Activated T-cell treated with anti-CD3 and anti-CD28 coated beads, Interleukin-2, amount 50 U/mL, for 48 hours (primary cell): ENCODE measurements at places on chromosomes 3 and 15.

GRCh38 chr3:72081471-72082185 is 296.7 kb upstream of the PROK2 start:
- no peak for DNase-seq

- peak; percentile 47 for DNase-seq
Measured at GRCh38 chr15:85730001-85730820, 64.5 kb downstream of the KLHL25 start.

DNA sequence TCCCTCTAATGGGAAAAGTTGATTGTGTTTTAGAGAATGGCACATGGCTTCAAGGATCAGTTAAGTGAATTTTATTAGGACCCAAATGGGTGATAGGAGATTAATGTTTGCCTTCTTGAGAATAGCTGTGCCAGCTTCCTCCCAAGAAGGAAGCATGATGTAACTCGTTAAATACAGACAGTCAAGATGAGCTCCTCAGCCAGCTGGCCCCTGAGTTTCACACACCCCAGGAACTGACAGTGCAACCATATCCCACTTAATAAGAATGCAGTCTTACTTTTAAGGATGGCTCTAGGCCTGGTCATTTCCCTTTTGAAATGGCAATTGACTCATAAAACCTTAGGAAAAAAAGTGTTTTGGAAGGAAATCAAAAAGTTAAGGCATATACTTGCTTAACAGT is 472.8 kb upstream of the KCNMB2 start:
- DNase-seq = no peak

GRCh38 chr15:70646169-70646568 is 117.2 kb downstream of the UACA start:
- DNase-seq = no peak

- DNase-seq = peak; percentile 18
Measured at GRCh38 chr3:192408007-192408646, 319.2 kb downstream of the FGF12 start.

DNA sequence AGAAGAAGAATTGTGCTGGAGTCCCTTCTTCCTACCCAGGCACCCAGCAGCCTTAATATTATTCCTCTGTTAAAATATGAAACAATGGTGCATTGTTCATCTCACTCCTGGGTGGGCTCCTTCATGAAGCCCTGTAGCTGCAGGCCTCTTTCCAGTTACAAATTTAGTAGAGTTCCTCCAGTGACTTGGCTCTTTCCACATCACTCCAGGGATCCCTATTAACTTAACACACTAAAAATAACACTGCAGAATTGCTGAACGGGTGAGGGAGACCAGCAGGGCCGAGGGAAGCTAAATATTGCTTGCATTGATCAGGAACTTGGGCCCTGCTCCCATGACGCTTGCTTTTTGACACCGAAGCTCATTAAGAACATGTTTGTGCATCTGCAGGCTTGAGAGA is 142.3 kb downstream of the PDCD6IP start:
- DNase-seq = no peak

DNA sequence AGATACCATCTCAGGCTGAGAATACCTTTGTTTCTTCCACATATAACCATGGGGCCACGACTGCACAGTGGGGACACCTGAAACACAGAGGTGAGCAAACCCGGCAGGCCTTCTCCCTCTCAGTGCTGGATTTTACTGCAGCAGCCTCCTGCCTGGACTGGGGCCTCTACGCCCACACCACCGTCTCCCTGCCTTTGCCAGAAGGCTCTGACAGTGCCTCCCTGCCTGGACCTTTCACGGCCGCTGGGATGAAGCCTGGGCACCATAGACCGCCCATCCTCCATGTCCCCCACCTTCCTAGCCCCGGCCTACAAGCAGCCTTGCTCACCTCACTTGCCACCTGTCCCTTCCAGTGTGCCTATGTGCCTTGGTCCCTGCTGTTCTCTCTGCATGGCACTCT is 214.3 kb downstream of the NFKBIZ start:
- DNase-seq = no peak

- no peak for DNase-seq
Measured at GRCh38 chr3:9244495-9245183, 4.8 kb downstream of the SRGAP3 start.

GRCh38 chr3:5754602-5755001 is 567.1 kb downstream of the EDEM1 start:
- no peak for DNase-seq

- no peak for DNase-seq
Measured at GRCh38 chr3:157872902-157873301, 233.3 kb downstream of the SHOX2 start.

DNA sequence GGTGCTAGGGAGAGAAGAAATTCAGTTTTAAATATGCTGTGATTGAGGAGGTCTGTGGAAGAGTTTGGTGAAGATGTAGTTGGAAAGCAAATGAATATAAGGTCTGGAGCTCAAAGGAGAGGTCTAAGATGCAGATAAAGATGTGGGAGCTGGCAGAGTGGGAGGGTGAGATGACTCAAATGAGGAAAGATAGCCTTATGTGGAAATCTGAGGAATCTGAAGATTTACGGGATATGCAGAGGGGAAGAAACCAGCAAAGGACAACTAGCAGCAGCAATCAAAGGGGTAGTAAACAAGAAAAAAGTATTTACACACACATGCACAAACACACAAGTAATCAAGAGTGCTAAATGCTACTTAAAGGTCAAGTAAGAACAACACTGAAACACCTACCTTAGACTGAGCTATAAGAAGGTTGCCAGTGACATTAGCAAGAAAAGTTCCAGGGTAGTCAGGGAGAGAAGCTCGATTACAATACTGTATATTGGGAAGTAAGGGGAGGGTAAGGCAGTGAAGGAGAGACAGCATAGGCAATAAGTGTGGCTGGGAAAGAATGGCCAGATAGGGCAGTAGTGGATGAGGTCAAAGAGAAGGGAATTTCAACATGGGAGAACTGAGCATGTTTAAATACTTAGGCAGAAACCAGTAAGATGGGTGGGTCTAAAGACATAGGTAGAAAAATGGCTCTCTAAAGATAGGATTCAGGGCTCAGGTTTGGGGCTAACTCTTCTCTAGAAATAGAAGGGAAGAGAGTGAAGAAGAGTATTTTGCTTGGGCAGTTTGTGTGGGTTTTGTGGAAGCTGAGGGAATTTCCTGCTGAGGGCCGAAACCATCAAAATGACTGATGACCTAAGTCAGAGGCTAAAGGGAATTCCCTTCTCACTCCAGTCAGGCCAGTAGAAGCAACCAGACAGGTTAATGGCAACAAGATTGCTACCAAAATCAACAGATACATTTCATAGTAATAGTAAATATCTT is 8.9 kb downstream of the CMTM6 start:
- no peak for DNase-seq
